Fibroblast of skin of left biceps (primary cell): ENCODE measurements at places on chromosomes 2 and 18.

- DNase-seq: no peak
Observed at GRCh38 chr2:195810340-195811098, 153.5 kb downstream of the SLC39A10 start.

DNA sequence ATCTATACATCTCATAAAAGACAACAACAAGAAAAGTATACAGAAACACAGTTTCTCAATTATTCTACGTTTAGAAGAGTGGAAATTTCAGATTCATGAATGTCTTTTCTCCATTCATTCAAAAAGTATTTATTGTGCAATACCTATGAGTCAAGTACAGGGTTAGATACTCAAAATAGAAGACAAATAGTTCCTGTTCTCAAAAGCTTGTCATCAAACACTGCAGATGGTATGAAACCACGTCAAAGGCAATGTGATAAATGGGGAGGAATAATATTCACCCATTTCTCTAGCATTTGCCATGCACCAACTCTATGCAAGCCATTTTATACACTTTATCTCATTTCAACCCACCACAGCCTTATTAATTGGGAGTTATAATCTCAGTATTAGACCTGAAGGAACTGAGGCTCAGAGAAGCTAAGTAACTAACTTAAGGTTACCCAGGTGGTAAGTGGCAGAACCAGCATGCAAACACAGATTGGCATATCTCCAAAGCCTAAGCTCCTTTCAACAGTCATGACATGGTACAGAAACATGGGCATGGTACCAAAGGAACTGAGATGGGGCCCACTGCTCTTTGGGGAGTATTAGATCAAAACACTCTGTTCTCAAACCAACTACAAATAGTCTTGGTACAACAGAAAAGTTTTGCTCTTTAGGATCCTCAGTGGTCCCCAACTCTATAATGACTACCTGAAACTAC is 67.2 kb upstream of the NPAS2 start:
- peak; percentile 75 for DNase-seq

DNA sequence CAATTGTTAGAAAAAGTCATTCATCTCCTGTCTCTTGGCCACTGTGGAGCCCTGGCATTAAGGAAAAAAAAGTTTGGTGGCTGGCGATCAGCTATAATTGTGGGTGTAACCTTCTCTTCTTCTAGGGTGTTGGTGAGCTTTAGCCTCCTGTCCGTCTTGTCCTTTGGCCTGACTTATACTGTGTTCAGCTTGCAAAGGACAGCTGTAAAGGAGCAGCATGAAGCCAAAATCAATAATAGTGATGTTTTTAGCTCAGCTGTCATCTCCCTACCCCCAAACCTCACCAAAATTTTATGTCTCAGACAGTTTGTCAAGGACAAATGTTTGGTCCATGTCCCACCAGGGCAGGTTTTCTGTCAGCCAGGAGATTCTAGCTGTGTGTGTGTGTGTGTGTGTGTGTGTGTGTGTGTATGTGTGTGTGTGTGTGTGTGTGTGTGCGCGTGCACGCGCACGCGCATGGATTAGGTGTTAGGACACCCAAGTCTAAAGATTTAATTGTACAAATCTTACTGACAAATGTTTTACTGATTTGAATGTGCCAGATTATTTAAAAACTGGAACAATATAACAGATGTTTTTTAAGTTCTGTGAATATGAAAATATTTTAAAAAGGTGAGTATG is 109.2 kb downstream of the PTPRM start:
- DNase-seq: no peak

DNA sequence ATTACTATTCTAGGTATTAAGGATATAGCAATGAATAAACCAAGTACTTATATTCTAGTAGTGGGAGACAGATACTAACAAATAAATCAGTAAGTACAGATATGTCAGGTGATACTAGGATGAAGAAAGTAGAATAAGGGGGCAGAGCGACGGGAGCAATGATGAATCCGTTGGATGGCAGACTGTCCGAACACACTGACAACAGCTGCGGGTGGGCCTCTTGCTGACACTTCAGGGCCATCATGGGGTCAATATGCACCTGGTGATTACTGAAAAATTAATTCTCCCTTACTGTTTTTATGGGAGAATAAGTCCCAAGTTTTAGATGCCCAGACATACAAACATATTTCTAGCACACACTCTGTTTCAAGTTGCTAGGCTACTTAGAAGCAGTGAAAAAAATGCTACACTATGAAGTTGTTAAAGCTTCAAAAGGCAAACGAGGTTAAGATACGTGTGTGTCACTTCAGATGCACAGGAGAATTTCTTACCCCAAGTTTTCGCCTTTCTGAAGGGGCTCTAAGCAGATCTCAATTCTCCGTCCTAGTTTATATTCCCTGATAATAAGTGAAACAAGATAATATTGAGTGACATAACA is 78.7 kb downstream of the USP40 start:
- no peak for DNase-seq

GRCh38 chr18:57301573-57302559 is 50.5 kb upstream of the ST8SIA3 start:
- no peak for DNase-seq

DNA sequence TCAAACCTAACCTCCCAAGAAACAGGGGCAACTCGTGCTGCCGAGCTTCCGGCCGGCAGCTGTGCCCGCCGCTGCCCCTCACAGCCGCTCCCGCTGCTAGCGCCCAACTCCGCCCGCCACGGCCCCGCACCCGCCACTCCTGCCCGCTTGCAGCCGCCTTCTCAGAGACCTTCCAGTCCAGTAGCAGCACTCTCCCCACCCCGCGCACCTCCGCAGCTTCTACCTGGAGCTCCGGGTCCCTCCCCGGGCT is 722 bp upstream of the C2orf15 start:
- DNase-seq: no peak

GRCh38 chr2:142591420-142591819 is 286.0 kb upstream of the KYNU start:
- no peak for DNase-seq

DNA sequence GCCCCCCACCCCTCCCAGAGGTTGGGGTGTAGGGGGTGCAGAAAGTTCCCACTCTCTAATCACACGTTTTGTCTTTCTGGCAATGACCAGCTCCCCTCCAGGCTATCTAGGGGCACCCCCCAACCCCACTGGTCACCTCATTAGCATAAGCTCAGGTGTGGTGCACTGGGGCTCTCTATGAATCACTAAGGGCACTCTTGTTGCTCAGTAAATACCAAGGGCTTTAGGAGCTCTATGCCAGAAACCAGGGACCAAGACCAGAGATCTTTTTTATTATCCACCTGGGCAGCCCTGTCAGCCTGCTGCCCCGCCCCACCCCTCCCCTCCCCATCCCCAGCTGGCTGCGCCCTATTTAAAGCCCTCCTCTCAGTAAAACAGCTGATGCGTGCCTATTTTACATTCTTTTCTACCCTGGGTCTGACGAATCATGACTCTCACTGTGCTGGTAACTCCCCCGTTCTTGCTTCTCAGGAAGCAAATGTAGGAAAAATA is 24.3 kb downstream of the NCK2 start:
- DNase-seq: no peak

DNA sequence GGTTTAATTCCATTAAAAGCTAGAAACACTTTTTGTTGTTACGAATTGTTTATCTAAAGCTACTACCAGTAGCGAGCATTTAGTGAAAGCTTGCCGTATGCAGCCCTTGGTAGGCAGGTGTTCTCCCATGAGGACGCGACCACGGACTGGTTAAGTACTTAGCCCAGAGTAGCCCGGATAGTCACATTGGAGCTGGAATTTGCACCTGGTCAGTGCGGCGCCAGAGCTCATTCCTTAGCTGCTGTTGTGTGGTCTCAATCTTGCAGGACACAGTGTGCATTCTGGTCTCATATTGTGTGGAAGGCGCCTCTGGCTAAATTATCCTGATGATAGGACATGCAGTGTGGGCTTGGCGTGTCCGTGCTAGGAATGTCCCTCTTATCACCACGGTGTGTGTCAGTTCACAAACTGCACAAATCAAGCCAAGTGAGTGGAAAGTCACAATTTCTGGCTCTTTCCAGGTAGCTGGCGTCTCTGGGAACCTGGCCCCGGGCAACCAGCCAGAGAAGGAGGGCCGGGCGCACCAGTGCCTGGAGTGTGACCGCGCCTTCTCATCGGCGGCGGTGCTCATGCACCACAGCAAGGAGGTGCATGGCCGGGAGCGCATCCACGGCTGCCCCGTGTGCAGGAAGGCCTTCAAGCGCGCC is 133.3 kb downstream of the ZNF236 start:
- DNase-seq: no peak

DNA sequence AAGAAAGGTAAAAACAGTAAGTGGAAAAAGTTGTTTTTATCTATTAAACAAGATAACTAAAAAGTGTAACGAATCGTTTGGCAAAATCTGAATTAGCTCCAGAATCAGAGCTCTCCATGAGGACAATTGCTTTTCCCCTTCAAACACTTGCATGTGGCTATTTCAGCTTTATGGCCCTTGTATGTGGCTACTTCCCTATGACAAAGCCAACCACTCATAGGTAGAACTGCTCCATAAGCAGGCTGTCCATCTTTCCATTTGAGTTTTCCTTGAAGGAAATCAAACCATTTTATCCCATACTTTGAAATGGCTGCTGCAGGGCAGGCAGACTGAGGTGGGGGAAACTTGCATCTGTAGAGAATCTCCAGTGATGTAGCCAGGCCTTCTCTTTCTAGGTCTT is 445.5 kb upstream of the ID2 start:
- DNase-seq: no peak

- no peak for DNase-seq
Observed at GRCh38 chr18:37711766-37712505, 146.3 kb upstream of the CELF4 start.

DNA sequence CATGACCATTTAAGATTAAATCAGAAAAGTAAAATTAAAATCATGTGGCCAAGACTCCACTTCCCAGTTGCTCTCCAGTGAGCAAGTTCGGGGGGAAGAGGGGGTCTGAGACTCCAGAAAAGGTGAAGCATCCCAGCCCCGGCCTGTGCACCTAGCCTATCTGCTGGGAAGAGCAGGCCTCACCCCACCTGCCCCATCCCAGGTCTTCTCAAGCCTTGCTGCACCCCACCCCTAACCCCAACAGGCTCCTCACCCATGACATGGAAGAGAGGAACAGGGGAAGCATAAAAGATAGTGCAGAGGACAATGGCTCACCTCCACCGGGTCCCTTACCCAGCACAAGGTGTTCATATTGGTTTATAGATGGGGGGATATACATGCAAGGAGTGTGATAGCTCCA is 14.6 kb downstream of the CIB4 start:
- DNase-seq: no peak

DNA sequence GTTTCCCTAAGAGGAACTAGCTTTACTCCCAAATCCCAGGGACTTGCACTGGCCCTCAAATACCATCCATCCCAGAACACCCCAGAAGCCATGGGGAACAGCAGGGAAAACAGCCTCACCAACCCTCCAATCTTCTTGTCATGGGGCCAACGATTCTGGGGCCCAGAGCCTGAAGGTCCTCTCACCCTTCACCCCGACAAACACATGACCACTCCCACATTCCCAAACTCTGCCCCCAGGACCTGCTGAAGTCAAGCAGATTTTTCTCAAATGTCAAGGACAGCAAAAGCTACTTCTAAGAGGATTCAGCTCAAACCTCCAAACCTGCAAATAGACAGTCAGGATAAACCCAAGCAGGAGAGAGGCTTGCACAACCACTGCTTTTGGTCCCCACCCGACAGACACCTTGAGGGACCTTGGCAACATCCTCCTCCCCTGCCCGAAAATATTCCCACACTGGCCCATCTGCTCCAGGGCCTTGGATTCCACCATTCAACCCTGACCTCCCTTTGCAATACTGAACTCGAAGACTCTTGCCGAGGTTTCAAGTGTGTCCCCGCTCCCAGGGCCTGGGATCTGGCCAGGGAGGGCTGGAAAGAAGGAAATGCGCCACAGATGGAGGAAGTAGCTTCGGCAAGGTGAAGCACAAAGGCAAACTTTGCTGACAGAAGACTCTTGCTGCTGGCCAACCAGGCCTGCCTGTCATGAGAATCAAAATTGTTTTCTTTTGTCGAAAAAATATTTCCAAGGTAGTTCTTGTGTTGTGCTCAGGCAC is 143.3 kb downstream of the ZFP36L2 start:
- DNase-seq: no peak
